ENCODE measurements at places on chromosomes 4 and X. TPM values are rescaled to one million over a fixed set of nuclear protein-coding genes. Genes with fewer than 3 reads are reported as not detected.

- DNase-seq = no peak
These were observed 153.5 kb downstream of the SLC7A11 start for GRCh38 chr4:138088449-138089208.

DNA sequence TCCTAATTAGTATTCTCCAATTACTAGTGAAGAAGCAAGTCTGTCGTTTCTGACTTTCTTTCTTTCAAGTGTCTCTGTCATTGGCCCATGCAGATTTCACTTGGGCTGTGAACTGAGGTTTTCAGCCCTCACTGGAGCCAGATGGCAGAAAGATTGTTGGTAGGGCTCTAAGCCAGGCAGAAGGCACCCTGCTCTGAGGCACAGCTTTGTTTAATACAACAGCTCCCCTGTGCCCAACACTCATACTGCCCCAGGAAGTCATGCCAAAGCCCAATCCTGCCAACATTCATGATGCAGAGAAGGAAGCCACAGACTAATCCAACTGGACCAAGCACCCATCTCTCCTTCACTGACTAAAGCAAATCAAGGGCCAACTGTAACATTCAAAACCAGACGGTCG is 117.1 kb upstream of the FRG1 start:
- no peak for DNase-seq

Gene PF4V1
- not detected for total RNA-seq

Gene CLDN34
- 1.1 TPM for total RNA-seq

GRCh38 chrX:124641737-124642491 is 295.6 kb downstream of the SH2D1A start:
- DNase-seq = no peak

Gene NOX1
- total RNA-seq = 103 TPM

GRCh38 chr4:83171436-83172039 is 57.0 kb upstream of the PLAC8 start:
- no peak for DNase-seq

Gene TEC
- 3.6 TPM for total RNA-seq

DNA sequence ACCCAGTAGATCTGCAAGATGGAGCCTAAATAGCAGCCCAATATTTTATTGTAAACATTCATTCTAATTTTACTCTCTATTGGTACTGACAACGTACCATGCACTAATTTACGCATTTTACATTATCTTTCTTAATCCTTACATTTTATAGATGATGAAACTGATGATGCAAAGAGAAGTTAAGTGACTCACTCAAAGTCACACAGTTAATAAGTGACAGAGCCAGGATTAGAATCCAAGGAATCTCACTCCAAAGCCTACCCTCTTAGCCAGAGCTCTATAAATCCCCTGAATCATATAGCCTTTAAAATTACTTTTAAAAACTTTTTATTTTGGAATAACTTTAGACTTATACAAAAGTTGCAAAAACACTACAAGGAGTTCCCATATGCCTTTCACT is 37.6 kb downstream of the PHKA1 start:
- no peak for DNase-seq

DNA sequence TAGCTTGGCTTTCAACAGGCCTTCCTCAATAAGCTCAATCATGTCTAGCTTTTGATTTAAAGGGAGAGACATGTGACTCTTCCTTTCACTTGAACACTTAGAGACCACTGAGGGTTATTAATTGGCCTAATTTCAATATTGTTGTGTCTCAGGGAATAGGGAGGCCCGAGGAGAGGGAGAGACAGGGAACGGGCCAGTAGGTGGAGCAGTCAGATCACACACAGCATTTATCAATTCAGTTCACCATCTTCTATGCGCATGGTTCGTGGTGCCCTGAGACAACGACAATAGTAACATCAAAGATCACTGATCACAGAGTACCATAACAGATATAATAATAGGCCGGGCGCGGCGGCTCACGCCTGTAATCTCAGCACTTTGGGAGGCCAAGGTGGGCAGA is 17.8 kb downstream of the ZNF81 start:
- peak; percentile 57 for DNase-seq

DNA sequence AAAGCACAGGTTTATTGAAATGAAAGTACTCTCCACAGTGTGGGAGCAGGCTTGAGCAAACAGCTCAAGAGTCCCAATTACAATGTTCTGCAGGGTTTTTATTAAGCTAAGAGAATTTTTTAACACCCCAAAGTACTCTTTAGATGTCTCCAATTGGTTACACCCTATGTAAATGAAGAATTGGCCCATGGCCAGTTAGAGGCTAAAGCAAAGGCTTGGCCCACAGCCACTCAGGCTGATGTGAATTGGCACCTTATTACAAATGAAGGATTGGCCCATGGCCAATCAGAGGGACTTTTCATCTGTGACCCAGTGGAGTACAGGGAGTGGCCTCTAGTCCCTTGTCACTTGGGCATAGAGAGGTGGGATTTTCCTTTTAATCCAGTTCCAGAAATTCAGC is 30.1 kb upstream of the IQCM start:
- DNase-seq = no peak

- DNase-seq = no peak
These were observed 22.2 kb downstream of the DTHD1 start for GRCh38 chr4:36303426-36304137.

DNA sequence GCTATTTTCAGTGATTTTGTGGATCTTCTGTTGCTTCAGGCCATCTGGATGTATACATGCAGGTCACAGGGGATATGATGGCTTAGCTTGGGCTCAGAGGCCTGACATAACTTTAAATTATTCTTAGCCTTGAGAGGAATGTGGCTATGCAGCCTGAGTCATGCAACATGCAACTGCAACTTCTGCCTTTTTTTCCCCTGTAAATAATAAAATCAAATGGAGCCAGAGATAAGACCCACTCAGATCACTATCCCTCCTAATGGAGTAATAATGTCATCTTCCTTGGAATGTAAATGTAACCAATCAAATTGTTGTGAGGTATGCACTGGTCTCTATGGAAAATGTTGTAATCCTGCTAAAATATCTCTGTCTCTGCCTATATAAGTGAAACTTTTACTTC is 54.9 kb downstream of the MAGEB17 start:
- DNase-seq = no peak

- no peak for DNase-seq
These were observed 41.8 kb upstream of the CEP135 start for GRCh38 chr4:55906989-55907388.

Gene ZNF732
- 0.21 TPM for total RNA-seq

Data from left colon (tissue), 2 donors.